ENCODE measurements at places on chromosomes 7 and 10.

DNA sequence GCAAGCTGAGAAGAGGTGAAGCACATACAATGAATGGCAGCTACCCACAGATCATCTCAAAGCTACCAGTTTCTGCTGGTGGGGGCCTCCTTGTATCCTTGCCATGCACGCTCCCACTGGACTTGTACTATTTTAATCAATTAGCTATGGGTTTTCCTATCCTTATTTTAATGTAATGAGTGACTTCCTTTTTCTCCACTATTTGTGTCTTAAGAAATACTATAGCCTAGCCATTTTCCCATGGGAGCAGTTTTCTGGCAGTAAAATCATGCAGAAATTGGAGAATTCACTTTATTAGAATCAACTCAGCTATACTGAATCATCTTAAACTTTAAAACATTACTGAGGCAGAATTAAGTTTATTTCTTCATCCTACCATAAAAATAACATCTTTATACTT lies 73.5 kb downstream of the CTNNA3 start:
- no peak for DNase-seq

DNA sequence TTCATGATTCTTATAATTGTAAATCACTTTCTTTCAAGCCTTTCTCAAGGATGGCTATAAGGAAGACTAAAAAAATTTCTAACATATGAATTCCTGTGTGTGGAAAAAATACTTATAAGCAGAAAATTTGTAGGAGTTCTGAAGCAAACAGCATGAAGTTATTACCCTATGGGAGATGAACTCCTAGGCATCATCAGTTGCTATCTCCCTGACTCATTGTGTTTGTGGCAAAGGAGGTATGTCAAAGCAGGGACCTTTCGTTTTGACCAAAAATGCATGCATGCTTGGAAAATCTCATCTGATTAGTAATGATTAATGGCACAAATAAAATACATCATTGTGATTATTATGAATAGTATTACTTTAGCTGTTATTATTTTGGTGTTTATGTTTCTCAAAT lies 59.4 kb downstream of the CALCR start:
- DNase-seq: no peak

DNA sequence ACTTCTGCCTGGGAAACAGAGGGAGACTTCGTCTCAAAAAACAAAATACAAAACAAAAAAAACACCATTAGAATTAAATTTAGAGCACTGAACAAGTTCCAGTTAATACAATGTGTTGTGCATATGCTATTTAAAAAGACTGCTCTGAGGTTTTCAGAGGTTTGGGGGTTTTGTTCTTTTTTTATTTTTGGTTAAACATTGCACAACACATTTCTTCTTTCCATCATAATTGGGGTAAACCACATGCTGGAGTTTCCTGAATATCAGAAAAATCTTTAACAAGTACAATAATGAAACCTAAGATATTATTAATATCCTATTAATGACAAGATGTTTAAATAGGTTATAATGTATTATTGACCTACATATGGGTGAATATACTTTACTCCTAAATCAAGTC lies 26.3 kb downstream of the IGF2BP3 start:
- DNase-seq: no peak

DNA sequence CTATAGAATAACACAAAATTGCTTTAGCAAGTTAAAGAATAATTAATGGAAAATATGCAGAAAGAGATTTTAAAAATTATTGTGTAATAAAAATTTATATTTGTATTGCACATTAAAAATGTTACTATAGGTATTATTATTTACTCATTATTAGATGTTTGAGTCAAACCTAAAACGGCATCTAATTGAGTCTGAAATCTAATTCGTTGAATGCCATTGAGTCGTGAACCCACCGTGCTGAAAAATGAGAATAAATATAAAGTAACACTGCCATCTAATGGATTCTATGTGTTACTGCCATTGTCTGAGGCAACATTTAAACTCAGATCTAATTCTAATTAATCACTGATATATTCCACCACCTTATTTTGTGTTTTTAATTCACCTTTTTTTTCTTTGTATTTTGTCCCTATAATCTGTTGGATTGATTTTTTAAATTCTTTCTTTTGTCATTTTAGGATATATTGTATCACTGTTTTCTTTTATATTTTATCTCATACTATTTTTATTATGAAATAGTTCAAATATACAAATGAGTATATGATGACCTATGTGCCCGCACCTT lies 62.2 kb downstream of the SAMD9 start:
- DNase-seq: peak; percentile 75

DNA sequence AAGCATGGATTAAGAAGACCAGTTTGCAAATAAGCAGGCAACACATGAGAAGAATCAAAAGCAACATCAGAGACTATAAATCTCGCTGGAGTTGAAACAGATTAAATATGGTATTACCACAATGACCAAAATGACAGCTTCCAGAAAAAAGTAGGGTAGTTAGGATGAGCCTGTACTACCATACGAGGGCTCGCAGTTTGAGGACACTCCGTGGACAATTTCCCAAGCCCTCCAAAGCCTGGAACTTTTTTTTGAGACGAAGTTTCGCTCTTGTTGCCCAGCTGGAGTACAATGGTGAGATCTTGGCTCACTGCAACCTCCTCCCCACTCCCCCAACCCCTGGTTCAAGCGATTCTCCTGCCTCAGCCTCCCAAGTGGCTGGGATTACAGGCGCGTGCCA lies 1.0 kb downstream of the LRRC17 start:
- no peak for DNase-seq

DNA sequence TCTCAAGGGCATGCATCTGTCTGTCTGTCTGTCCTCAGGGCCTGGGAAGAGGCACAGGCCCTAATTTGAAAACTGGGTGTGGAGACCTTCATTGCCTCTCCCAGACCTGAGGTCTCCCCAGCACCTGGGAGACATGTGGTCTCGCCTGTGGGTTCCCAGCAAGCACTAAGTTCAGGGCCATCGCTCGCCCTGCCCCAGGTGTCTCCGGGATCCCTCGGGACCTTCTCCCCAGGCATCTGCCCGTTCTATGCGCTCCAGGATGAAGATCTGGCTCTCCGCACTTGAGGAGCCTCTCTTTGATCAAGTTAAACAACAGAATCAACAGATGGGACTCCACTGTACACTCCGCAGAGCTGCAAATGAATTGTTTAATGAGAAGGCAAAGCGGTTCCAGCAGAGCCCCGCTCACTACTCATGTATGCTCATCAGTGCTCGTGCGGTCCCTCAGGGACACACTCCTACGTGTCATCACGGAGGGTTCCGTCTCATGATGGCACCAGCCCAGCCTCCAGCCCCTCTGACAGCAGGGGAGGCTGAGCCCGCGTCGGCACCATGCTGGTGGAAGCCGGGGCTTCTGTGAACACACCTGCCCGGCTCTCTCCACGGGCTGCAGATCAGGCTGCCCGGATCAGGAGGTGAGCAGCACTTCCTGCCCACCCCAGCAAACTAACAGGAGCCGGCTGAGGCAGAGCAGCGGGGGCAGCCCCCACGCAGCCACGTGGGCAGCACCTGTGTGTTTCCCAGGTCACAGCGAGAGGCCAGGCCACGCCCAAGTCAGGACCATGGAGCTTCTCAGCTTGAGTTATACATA lies 132.8 kb downstream of the TCERG1L start:
- no peak for DNase-seq

DNA sequence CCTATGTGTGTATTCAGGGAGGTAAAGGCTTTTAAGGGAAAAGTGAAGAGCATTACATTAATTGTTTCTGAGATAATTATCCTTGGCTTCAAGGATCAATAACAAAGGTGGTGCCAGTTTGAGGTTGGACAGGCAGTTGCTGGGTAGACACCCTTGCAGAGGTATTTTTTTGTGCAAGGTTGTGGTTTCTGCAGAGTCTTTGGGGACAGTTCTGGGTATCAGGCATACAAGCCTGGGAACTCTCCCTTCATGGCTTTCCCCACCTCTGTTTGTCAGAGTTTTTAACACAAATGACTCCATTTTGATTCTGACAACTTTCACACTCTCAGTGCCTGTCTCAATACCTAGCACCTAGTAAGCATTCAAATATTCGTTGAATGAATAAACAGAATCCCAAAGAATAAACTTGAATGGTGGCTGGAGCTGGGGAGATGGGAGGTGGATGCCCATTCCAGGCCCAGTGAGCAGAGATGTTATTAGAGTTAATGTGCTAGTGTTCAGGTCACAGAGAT lies 7.4 kb upstream of the OSBPL3 start:
- no peak for DNase-seq

GRCh38 chr7:27180431-27181420 lies 4.3 kb downstream of the HOXA11 start:
- DNase-seq: no peak

DNA sequence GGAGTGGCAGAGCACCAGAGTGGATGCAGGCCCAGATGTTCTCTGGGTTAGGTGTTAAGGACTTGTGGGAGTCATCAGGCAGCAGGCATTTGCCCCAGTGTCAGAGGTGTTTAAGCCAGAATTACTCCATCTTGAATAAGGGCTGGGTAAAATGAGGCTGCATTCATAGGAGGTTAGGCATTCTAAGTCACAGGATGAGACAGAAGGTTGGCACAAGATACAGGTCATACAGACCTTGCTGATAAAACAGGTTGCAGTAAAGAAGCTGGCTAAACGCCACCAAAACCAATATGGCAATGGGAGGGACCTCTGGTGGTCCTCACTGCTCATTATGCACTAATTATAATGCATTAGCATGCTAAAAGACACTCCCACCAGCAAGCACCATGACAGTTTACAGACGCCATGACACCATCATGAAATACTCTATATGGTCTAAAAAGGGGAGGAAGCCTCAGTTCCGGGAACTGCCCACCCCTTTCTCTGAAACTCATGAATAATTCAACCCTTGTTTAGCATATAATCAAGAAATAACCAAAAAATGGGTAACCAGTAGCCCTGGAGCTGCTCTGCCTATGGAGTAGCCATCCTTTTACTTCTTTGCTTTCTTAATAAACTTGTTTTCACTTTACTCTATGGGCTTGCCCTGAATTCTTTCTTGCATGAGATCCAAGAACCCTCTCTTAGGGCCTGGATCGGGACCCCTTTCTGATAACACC lies 882 bp upstream of the LRRC61 start:
- peak; percentile 75 for DNase-seq

GRCh38 chr7:143043391-143043790 lies 8.8 kb upstream of the OR6V1 start:
- no peak for DNase-seq

- DNase-seq: peak; percentile 8
Observed at GRCh38 chr10:28169525-28169924, 133.3 kb downstream of the MPP7 start.

- no peak for DNase-seq
Observed at GRCh38 chr10:44936314-44936975, 23.2 kb upstream of the RASSF4 start.

GRCh38 chr10:3803295-3803926 lies 18.4 kb upstream of the KLF6 start:
- DNase-seq: peak; percentile 90

DNA sequence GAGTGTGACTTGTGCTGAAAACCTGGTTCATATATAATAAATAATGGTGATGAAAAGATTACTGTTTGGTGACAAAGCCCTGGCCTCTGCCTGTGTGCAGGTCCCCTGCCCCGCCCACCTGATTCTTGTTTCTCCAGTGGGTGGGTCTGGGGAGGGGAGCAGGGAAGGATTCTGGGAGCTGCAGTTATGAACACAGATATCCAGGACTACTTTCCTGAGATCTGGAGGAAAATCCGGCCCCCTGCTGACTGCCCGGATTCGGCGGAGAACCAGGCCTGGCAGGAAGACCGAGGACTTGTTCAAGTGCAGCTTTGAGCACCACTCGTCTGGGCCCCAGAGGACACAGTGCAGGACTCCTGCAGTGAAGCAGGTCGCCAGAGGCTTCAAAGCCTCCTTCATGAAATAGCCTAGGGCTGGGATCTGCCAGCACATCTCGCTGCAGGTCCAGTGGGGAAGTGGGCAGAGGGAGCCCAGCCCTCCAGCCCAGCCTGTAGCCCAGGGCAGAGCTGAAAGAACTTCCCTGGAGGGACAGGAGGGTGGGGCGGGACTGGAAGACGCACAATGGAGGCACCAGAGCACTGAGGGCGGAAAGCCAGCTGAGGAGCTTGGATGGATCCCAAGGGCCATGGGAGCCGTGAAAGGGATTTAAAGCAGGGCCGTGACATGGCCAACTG lies 7.0 kb downstream of the ATP6V0E2 start:
- no peak for DNase-seq

DNA sequence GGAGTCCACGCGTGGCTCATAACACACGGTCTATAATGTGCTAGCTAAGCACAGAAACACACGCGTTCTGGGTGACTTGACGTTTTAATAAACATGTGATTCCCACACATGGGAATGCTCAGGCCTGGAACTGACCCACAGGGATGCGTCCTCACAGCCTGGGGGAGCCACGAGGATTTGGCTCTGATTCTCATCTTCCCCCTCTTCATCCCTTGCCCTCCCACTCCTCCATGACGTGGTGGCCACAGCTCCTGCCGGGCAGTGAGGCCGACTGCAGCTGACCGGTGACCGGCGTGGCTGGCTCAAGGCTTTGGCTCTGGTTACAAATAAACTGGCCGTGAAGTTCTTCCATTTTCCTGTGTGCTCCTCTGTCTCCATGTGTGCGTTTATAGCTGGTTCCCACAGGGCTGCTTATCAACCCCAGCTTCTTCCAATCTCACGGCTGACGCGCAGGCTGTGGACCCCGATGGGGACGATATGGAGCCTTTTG lies 40.9 kb upstream of the KLF6 start:
- DNase-seq: no peak

GRCh38 chr10:59513558-59513957 lies 151.2 kb upstream of the FAM13C start:
- DNase-seq: no peak

GRCh38 chr7:118059209-118059608 lies 124.8 kb upstream of the LSM8 start:
- DNase-seq: no peak

GRCh38 chr10:116504786-116505185 lies 40.9 kb upstream of the PNLIP start:
- DNase-seq: no peak

GRCh38 chr10:78164702-78165101 lies 131.0 kb downstream of the RPS24 start:
- DNase-seq: no peak

- no peak for DNase-seq
Observed at GRCh38 chr10:6542999-6543430, 37.1 kb downstream of the PRKCQ start.
